ENCODE measurements at places on chromosomes 4 and X.

DNA sequence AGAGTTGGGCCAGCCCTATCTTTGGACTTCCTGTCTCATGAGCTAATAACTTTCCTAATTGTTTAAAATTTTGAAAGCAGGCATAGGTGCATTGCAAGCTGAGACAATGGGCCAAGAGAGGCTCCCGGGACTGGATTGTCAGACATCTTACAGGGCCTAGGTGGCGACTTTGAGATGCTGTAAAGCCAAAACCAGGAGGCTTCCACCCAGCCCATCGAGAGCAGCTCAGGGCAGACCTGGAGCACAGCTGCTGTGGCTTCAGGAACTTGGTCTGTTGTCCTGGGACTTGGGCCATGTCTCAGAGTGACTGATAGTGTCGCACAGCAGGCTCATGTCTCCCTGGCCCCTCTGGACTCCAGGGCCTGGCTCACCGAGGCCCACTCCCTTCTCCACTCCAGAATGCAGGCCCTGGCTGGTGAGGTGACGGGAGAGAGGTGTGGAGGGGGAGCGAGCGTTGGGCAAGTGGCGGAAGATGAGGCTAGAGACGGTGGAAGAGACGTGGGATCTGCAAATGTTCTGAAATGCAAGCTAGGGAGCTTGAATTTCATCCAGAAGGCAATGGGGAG is 24.1 kb upstream of the MTM1 start:
- peak; percentile 9 for DNase-seq

GRCh38 chr4:40289366-40290188 is 45.6 kb upstream of the CHRNA9 start:
- DNase-seq = no peak

- DNase-seq = no peak
These were observed 129.3 kb downstream of the AMELX start for GRCh38 chrX:11422525-11422857.

GRCh38 chr4:102641793-102642192 is 119.0 kb downstream of the MANBA start:
- DNase-seq = no peak

DNA sequence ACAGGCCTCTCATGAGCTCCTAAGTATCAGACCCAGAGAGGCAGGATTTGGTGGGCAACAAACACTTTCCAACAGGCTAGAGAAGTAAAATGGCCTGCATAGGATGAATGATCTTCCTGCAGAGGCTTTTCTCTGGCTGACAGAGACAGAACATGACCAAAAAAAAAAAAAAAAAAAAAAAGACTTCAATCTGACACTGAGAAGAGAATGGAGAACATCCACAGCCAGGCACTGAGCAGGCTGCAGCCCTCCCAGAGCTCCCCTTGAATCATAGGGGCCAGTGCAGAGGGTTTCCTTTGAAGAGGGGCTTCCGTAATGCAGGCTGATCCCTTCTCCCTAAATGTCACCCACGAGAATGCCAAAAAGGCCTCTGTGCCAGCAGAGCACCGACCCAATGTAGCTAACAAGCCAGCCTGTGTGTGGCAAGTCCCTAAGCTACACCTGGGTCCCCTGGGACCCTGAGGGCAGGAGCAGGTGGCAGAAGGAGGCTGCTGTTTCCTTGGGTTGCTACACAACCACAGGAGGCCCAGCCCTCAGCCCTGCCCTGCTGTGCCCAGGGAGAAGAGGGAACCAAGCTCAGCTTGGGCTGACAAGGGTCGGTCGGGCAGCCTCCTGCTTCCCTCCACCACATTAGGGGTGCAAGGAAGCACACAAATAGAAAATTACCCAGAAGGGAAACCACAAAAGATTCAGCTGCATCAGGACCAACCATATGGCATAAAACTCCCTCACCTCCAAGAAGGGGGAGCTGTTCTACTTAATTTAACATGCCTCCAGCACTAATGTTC is 55.6 kb downstream of the MAP7D2 start:
- no peak for DNase-seq

GRCh38 chr4:54050214-54050904 is 14.0 kb downstream of the CHIC2 start:
- peak; percentile 45 for DNase-seq

GRCh38 chr4:69104719-69105275 is 8.5 kb downstream of the UGT2B7 start:
- no peak for DNase-seq

DNA sequence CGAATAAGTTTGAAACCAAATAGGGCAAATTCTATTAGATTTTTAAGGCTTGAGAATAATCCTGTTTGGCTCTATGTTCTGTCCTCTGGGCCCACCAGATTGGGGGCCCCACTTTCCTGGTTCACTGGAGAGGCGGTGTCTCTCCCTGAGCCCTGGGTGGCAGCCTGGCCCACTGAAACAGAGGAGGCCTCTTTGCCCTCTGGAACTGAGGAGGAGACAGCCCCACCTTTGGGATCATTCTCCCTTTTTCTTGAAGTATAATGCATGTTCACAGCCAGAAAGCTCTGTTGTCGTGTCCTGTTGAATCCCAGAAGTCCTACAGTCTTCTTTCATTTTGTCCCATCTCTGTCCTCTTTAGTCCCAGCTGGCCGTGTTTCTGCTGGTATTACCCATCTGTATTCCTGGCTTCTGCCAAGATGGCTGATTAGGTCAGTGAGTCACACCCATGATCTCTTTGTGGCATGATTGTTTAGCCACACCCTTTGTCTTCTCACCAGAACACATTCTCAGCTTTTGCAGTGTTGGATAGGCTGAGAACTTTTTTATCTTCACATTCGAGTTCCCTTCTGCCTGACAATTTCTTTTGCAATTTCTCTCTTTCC is 8.1 kb upstream of the TBC1D25 start:
- DNase-seq = peak; percentile 70

- no peak for DNase-seq
These were observed 116.8 kb downstream of the SCD5 start for GRCh38 chr4:82681754-82682153.

DNA sequence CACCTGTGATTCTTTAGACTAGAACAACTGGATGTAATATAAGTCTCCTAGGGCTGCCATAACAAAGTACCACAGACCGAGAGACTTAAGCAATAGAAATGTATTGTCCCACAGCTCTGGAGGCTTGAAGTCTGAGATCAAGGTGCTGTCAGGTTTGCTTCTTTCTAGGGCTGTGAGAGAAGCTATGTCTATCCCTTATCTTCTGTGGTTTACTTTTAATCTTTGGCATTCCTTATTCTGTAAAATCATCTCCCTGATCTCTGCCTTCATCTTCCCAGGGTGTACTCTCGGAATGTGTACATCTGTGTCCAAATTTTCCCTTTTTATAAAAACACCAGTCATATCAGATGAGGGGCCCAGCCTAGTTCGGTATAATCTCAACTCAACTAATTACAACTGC is 10.3 kb upstream of the HOPX start:
- no peak for DNase-seq

GRCh38 chrX:31024866-31025265 is 47.0 kb downstream of the FTHL17 start:
- no peak for DNase-seq

- no peak for DNase-seq
These were observed 103.1 kb downstream of the PAPSS1 start for GRCh38 chr4:107616838-107617389.

- DNase-seq = peak; percentile 90
These were observed 356.5 kb downstream of the PDGFC start for GRCh38 chr4:156615066-156615531.

- DNase-seq = no peak
These were observed 36.6 kb upstream of the TMPRSS11E start for GRCh38 chr4:68410643-68411042.

GRCh38 chr4:79661196-79661595 is 253.2 kb upstream of the GK2 start:
- DNase-seq = no peak

DNA sequence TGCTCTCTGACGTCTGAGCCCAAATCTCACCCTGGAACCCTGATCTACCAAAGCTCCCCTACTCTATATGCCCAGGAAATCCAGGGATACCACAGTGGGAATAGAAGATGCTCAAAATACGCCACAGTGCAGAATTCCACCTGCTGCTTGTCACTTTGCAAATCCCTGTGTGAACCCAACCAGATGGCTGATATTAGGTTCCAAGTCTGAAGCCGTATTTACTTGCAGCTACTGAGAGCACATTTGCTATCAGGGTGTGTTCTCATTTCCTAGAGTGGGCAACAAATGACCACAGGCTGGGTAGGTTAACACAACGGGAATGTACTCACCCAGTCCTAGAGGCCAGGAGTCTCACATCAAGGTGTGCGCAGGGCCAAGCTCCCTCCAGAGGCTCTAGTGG is 126.8 kb downstream of the MXRA5 start:
- DNase-seq = no peak

- DNase-seq = no peak
These were observed 85.4 kb downstream of the RFC1 start for GRCh38 chr4:39280770-39281169.

GRCh38 chr4:2848449-2848848 is 4.8 kb downstream of the ADD1 start:
- no peak for DNase-seq

GRCh38 chr4:94852616-94853015 is 94.9 kb downstream of the BMPR1B start:
- no peak for DNase-seq

GRCh38 chr4:18454349-18454748 is 432.8 kb upstream of the LCORL start:
- no peak for DNase-seq

DNA sequence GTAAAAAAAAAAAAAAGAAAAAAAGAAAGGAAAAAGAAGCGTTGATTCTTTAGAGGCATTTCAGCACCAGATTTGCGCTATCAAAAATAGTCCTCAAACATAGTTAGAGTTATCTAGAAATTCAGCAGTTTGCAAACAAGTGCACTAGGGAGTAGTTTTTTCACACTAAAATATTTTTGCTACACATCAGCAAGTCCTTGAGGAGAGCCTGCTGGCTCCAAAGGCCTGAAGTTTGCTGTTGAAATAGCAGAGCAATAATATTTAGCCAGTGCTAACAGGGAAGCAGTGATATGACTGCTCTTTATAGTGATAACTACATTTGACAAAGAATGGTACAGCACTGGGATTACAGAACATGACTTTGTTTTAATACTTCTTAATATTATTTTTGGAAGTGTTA is 472.2 kb downstream of the PCDH7 start:
- no peak for DNase-seq

GRCh38 chr4:6909113-6909969 is at the start of gene TBC1D14:
TSS of gene TBC1D14 (plus strand) at chr4:6909826. CDS start at chr4:6923390, 13,564 bp downstream.
- DNase-seq = peak; percentile 67

DNA sequence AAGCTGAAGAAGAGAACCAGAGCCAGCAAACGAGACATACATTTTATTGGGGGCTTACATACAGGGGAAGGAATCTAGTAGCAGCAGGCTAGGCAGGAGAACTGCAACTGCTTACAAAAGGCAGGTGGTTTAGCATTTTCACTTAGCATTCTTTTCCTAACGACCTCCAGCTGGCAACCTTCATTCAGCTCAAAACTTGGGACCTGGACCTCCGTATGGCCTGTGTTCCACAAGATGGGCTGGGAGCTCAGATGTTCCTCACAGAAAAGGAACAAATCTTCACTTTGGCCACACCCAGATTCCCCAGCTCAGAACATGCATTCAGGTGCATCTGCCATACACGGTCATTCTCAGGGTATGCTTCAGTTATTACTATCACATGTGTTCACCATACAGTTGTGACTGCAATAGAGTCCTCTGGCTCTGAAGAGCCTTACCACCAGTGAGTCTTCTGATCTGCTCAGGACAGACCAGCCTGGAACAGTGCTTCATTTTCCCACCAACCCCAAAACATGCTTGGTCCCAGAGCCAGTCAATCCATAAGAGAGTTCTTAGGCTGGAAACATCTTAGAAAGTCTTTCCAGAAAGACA is 29.6 kb upstream of the AP1AR start:
- DNase-seq = no peak

DNA sequence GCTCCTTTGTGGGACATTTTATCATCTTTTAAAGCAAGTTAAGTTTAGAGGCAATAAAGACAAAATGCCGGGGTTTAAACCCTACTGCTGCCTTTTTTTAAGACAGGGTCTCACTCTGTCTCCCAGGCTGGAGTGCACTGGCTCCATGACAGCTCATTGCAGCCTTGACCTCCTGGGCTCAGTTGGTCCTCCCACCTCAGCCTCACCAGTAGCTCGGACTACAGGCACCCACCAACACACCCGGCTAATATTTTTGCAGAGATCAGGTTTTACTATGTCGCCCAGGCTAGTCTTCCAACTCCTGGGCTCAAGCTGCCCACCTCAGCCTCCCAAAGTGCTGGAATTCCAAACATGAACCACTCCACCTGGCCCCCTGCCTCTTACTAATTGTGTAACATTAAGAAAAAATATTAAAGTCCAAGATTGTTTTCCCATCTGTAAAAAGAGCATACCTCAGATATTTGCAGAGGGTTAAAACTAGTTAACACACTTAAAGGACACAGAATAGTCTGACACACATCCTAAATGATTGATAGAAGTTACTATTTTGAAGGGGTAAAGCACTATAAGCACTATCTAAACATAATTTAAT is 9.8 kb downstream of the HNRNPD start:
- no peak for DNase-seq

DNA sequence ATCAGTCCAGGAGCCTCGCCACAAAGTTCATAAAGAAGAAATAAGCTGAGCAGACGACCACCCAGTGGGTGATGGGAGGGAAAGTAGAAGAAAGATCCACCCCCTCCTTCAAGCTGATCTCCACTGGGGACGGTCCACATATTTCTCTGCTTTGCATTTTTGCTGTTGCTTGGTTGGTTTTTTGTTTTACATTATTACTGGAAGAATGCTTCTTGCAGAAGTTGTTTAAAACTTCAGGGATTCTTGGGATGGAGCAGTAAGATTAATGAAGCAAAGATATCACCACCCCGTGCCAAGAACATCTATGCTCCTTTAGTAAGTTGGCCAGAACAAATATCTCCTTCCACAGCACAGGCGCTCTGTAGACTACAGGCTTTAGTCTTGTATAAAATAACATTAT is 30.1 kb downstream of the LGI2 start:
- no peak for DNase-seq

- DNase-seq = no peak
These were observed 210.5 kb upstream of the KIT start for GRCh38 chr4:54447304-54447703.

All from HFFc6 (cell line).